ENCODE measurements at places on chromosomes 3 and 15. TPM values are rescaled to one million over a fixed set of nuclear protein-coding genes. Genes with fewer than 3 reads are reported as not detected.

The IL17RB gene
- total RNA-seq: 0.33 TPM

The RPSA gene
- total RNA-seq: 2,115 TPM

The RAD51 gene
- total RNA-seq: 86.8 TPM

The THUMPD3 gene
- total RNA-seq: 57.0 TPM

The ROPN1 gene
- not detected for total RNA-seq

The LYZL4 gene
- total RNA-seq: not detected

The TMCO5A gene
- total RNA-seq: not detected

The NEDD4 gene
- total RNA-seq: 13.5 TPM

The NCK1 gene
- total RNA-seq: 38.1 TPM

The GOLGA8S gene
- total RNA-seq: 0.09 TPM

The GPR87 gene
- total RNA-seq: not detected

The MYD88 gene
- 28.6 TPM for total RNA-seq

The EDC3 gene
- 43.5 TPM for total RNA-seq

The DUOX1 gene
- not detected for total RNA-seq

The ARL14 gene
- total RNA-seq: not detected

The B3GNT5 gene
- total RNA-seq: not detected

The EPB42 gene
- total RNA-seq: not detected
